IPS DF 6.9 (cell line): ENCODE measurements at places on chromosomes 11 and 22.

- DNase-seq, result no peak
- no peak overlapping the region for H3K27ac ChIP-seq
- H3K4me1 ChIP-seq, result no peaks in the 10 kb centered on the region
- no peaks in the 10 kb centered on the region for H3K36me3 ChIP-seq
- no peaks in the 10 kb centered on the region for H3K27me3 ChIP-seq
- H3K4me3 ChIP-seq, result no peak overlapping the region
These were observed 44.0 kb upstream of the C11orf87 start for GRCh38 chr11:109378034-109378433.

DNA sequence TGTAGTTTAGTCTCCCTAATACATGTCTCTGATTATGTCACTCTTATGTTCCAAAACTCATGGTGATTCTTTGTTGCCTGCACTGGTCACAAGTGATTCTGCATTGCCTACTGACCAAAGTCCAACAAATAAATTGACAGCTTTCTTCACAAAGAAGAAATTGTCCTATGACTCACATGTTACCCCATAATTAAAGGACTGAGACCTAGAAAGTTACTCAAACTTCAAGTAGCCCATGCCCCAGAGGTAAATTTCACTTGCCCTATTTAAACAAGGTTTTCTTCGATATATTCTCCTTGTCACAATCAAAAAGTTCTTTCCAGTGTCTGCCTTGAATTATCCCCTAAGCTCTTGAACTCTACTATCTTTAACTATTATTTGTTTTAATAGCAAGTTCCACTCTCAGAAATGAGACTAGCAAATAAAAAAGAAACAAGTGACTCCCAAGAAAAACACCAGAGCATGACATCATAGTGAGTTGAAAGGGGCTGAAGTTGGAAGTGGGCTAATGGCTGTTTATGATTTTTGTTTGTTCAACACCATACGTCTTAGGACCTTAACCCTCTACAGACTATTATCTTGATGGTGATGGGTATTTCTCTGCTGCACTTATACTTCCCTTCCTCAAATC lies 94.5 kb upstream of the BLID start:
- H3K27ac ChIP-seq, result no peak overlapping the region
- no peak overlapping the region for H3K4me3 ChIP-seq
- no peaks in the 10 kb centered on the region for H3K4me1 ChIP-seq

- no peak overlapping the region for H3K27ac ChIP-seq
- H3K4me3 ChIP-seq, result no peak overlapping the region
- H3K4me1 ChIP-seq, result no peaks in the 10 kb centered on the region; the same call in 1 of the 2 replicates
- H3K36me3 ChIP-seq, result no peaks in the 10 kb centered on the region
These were observed 457.3 kb downstream of the ETS1 start for GRCh38 chr11:128130052-128130451.

GRCh38 chr11:126284829-126285228 lies 1.9 kb downstream of the TIRAP start:
- peaks cover 3% of the 10 kb centered on the region; the same call in 1 of the 2 replicates for H3K4me1 ChIP-seq
- H3K27me3 ChIP-seq, result no peaks in the 10 kb centered on the region
- no peak overlapping the region for H3K27ac ChIP-seq
- H3K36me3 ChIP-seq, result no peaks in the 10 kb centered on the region
- H3K4me3 ChIP-seq, result no peak overlapping the region
- no peak for DNase-seq

DNA sequence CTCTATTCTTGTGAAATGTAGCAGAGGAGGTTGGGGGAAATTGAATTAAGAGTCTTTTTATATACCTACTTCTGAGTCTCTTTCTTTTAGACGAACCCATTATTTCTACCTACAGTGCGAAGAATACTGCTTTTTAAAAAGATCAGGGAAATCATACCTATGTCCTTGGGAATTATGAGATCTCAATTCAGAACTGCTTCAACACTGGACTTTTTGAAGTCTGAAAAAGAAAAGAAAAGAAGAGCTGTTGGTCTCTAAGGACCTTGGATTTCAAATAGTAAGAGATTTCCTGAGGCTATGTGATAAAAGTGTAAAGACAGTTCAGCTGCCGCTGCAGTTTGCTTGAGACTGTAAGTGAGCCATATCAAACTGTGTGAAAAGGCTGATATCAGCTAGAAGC lies 3.7 kb upstream of the OR5B21 start:
- no peak overlapping the region for H3K4me3 ChIP-seq
- H3K4me1 ChIP-seq, result no peaks in the 10 kb centered on the region
- H3K36me3 ChIP-seq, result no peaks in the 10 kb centered on the region
- H3K27me3 ChIP-seq, result no peaks in the 10 kb centered on the region
- H3K27ac ChIP-seq, result no peak overlapping the region

DNA sequence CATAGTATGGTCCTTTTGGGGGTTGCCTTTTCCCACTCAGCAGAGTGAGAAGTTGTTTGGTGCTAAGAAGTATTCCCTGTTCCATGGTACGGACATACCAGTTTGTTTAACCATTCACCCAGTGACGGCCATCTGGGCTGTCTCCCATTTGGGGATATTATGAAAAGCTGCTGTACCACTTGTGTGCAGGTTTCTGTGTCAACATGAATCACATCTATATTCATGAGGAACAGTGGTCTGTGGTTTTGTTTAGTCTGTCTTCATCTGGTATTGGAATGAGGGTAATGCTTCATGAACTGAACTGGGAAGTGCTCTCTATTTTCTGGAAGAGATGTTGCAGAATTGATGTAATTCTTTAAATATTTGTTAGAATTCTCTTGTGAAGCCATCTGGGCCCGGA lies 89.5 kb downstream of the TRMU start:
- no peaks in the 10 kb centered on the region for H3K4me1 ChIP-seq
- no peak for DNase-seq
- no peaks in the 10 kb centered on the region for H3K36me3 ChIP-seq
- no peaks in the 10 kb centered on the region for H3K27me3 ChIP-seq

DNA sequence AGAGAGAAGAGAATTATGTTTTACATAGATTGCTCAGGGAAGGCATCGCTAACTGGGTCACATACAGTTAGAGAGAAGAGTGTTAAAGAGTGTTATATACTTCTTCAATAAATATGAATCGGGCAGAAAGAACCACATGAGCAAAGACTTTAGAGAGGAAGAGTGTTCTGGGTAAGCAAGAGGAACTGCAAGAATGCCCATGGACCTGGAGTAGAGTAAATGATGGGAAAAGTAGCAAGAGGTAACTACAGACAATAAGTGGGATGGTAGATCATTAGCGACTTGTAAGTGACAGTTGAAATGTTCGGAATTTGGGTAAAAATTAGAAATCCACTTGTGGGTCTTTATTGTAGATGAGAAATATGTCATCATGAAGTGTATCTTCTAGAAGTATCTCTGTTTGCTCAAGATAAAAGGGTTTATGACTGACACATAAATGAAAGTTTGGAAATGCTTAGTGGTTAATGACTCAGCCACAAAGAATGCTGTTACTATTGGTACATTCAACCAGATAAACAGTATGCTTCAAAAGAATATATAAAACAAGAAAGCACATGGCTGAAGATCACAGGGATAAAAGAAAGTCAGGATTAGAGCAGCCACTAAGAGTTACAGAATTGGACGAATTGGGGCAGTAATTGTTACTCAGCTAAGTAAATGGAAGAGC lies 229.3 kb downstream of the CASP12 start:
- H3K27ac ChIP-seq, result no peak overlapping the region
- DNase-seq, result no peak
- no peaks in the 10 kb centered on the region for H3K4me1 ChIP-seq
- no peaks in the 10 kb centered on the region for H3K36me3 ChIP-seq
- H3K27me3 ChIP-seq, result no peaks in the 10 kb centered on the region

- H3K36me3 ChIP-seq, result no peaks in the 10 kb centered on the region
- peak within 1 kb of the TSS; percentile 92 for H3K4me3 ChIP-seq
- no peak within 1 kb of the TSS for H3K27ac ChIP-seq
- no peaks in the 10 kb centered on the region for H3K27me3 ChIP-seq
- peaks cover 2% of the 10 kb centered on the region; the same call in 1 of the 2 replicates for H3K4me1 ChIP-seq
These were observed at the start of gene UVRAG for GRCh38 chr11:75814677-75815344. TSS of gene UVRAG (plus strand) at chr11:75815210. CDS start at chr11:75815408, 198 bp downstream.

DNA sequence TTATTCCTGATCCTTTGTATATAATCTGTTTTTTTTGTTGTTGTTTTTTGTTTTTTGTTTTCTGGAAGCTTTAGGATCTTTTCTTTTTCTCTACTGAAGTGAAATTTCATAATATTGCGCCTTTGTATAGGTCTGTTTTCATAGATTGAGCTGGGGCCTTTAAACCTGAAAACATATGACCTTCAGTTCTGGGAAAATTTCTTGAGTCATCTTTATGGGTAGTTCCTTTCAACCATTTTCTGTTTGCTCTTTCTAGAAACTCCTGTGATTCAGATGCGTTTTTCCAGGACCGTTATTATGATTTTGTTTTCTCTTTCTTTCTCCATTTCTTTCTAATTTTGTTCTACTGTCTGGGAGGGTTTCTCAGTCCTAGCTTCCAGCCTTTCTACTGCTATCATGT lies 43.7 kb downstream of the BSX start:
- H3K27me3 ChIP-seq, result no peaks in the 10 kb centered on the region
- no peaks in the 10 kb centered on the region for H3K36me3 ChIP-seq
- no peak overlapping the region for H3K27ac ChIP-seq
- H3K4me1 ChIP-seq, result no peaks in the 10 kb centered on the region

GRCh38 chr11:66878474-66878873 lies 21.6 kb downstream of the LRFN4 start:
- no peak overlapping the region for H3K27ac ChIP-seq
- H3K36me3 ChIP-seq, result no peaks in the 10 kb centered on the region
- H3K4me1 ChIP-seq, result no peaks in the 10 kb centered on the region; the same call in 1 of the 2 replicates
- DNase-seq, result no peak
- no peaks in the 10 kb centered on the region for H3K27me3 ChIP-seq
- H3K4me3 ChIP-seq, result no peak overlapping the region

DNA sequence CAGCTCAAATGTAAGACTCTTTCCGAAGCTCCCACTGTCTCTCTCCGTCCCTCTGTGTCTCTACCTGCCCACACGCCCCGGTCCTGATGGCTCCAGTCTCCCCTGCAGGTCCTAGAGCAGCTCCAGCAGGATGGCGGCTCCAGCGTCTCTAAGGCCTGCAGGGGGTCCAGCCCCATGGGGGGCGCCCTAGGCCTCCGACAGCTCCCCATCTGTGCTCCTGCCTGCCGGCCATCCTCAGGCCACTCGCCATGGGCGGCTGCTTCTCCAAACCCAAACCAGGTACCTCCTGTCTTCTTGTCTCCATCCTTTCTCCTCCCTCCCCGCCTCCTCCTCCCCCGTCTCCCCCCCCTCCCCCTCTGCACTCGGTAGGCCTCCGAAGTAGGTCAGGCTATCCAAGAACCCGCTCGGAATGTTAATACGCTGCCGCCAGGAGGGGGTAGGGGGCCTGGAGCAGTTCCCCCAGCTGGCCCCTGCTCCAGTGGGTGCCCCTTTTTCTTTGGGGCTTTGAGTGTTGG lies 699 bp downstream of the AIFM3 start:
- H3K4me3 ChIP-seq, result no peak overlapping the region
- no peak overlapping the region for H3K27ac ChIP-seq
- H3K36me3 ChIP-seq, result no peaks in the 10 kb centered on the region
- H3K4me1 ChIP-seq, result peaks cover 6% of the 10 kb centered on the region
- no peak for DNase-seq

DNA sequence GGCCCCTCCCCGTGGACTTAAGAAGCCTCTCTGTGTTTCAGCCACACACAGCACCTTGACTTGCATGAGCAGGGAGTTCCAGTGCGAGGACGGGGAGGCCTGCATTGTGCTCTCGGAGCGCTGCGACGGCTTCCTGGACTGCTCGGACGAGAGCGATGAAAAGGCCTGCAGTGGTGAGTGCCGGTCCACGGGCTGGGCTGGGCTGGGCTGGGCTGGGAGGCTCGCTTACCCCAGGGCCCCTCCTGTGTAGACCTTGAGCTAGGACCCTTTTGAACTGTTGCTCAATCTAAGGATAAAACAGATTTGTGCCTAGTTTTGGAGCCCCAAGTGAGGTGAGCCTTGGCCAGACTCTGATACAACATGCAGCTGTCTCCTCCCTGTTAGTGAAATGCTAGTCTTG lies 151.4 kb upstream of the SORL1-AS1 start:
- H3K36me3 ChIP-seq, result peaks cover 10% of the 10 kb centered on the region; the same call in 1 of the 2 replicates
- H3K27me3 ChIP-seq, result no peaks in the 10 kb centered on the region
- no peak for DNase-seq
- no peaks in the 10 kb centered on the region for H3K4me1 ChIP-seq

- no peak overlapping the region for H3K27ac ChIP-seq
- H3K4me3 ChIP-seq, result no peak overlapping the region
- no peaks in the 10 kb centered on the region for H3K4me1 ChIP-seq
- H3K36me3 ChIP-seq, result no peaks in the 10 kb centered on the region
These were observed 6.8 kb upstream of the LDLRAD3 start for GRCh38 chr11:35937111-35937510.

DNA sequence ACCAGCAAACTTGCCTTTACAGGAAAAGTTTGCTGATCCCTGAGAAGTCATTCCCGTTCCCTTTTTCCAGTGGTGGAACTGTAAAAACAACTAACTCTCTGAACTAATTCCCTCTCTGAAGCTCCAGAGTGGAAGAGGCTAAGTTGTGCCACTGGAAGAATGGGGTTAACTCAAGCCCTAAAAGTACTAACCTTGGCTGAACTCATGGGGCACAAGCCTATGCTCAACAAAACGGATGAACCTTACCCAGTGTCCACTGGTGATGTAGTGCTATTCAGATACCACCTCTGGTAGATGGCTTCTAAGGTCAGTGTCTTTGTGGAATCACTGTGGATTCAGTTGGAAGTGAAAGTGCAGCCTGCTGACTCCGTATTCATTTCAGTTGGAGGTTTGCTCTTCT lies 59.9 kb upstream of the GNAZ start:
- peaks cover 2% of the 10 kb centered on the region for H3K27me3 ChIP-seq
- no peaks in the 10 kb centered on the region for H3K4me1 ChIP-seq
- H3K27ac ChIP-seq, result no peak overlapping the region
- H3K4me3 ChIP-seq, result no peak overlapping the region

DNA sequence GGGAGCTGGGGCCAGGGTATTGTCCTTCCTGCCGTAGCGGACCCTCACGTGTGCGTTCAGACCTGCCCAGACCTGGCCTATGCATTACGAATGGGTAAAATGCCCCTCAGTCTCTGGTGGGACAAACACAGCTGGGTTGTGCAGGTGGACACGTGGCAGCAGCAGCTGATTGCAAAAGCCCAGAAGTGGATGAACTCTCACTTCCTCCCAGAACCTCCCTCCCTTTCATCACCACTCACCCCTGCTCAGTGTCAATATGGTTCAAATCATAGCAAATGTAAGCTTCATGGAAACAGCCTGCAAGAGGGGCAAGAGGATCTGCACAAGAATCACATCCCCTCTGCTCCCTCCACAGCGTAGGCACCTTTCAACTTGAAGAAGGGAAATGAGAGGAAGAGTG lies 352.1 kb downstream of the OPCML start:
- no peaks in the 10 kb centered on the region for H3K4me1 ChIP-seq
